Stimulated activated CD4-positive, alpha-beta T cell treated with anti-CD3 and anti-CD28 coated beads, Interleukin-2, amount 100 ng/mL, for 24 hours (primary cell): ENCODE measurements at places on chromosomes 13 and 19.
A peak's percentile ranks its signal among the peaks of the same experiment; 100 is the strongest.

DNA sequence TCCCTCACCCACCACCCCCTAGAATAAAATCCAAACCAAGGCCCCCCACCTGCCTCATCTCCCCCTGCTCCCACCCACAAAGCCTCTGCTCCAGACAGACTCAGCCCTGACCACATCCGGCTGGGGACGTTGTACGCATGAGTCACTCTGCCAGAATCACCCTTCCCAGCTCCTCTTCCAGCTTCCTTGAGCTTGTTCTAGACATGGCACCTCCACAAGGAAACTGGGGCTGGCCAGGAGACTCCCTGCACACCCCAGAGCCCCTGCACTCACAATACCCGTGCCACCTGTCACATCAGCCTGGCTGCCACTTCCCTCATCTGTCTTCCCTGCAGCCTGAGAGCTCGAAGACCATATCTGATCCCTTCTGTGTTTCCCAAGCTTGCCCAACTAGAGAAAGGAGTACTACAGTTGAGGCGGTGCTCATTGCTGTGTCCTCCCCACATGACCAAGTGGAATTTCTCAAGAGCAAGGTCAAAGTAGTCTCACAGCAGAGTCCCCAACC, 9.7 kb downstream of the DEDD2 start:
- DNase-seq, result no peak

- peak; percentile 66 for DNase-seq
Measured at GRCh38 chr19:41871573-41872383, 5.3 kb upstream of the CD79A start.

DNA sequence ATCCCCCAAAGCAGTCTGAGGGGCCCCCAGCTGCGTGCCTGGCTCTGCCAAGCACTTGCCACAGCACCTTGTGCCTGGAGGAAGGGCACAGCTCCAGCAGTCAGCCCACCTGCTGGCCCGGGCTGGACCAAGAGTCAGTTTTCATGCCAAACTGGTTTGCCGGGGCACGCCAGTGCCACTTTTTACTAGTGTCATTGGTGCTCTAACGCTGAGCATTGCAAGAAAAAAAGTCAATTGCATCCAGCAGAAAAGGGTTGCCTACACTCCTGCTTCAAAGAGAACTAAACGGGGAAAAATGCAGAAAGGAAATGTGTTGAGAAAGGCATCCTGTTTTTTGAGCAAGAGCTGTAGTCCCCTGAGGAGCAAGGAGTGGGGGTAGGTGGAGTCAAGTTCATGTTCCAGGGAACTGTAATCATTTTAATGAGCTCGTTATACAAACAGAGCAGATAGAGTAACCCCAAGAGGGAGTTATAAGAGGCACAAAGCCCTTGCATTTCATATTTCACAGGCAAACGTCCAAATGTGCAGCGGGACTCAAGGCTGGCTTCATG, 68.4 kb downstream of the F2RL3 start:
- no peak for DNase-seq

DNA sequence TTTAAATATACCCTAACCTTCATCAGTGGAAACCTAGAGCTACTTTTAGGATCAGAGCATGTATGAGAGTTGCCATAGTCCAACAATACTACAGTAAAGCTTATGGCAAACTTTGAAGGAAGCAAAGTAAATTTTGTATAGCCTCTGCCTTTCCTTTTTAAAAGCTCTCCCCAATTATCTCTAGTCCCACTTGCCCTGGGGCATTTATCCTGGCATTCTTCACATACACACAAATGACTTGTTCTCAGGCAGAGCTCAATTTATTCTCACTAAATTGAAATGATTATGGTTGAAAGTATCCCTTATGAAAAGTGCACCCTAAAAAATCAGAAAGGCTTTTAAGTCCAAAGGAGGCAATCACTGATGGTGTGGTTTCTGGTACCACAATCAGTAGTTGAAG, 94.1 kb upstream of the UFM1 start:
- DNase-seq, result no peak

DNA sequence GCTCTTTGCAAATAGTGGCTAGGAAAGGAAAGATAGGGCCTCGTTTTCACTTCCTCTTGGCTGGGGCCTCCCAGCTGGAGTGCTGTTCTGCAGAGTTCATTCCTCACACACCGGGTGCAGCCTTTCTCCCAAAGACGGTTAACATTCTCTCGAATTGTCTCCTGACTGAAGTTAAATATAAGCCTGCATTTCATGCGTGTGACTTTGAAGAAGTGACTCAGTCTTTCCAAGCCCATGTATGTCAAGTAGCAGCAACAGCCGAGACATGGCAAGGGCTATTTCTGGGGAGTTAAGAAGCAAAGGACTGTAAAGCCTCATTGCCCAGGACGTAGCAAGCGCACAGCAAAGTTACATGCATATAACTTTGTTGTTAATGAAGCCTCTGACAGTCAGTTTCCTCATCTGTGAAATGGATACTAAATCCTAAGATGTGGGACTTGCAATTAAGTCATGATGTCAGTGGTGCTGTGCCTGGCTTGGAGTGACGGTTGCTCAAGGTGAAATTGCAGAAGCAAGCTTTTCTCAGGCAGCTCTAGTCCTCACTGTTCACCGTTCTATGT, 502.4 kb downstream of the MYO16 start:
- DNase-seq, result no peak

GRCh38 chr13:41547251-41548000, 90.1 kb downstream of the RGCC start:
- no peak for DNase-seq

DNA sequence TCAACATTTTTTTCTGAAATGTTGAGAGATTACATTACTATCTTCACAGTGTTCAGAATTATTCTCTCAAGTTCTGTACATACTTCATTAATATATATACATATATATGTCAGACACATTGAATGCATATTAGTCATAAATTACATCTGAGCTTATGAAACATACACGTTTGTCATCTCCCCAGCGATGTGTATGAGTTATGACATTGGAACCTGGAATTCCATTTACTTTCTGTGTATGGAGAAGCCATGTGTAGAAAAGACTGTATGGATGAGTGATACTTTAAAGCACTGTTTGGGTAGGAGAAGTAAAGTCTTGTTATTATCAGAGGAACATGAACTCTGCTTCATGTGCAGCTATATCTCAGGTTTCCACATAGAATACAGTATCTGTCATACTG, 167.2 kb downstream of the FGF14 start:
- no peak for DNase-seq

DNA sequence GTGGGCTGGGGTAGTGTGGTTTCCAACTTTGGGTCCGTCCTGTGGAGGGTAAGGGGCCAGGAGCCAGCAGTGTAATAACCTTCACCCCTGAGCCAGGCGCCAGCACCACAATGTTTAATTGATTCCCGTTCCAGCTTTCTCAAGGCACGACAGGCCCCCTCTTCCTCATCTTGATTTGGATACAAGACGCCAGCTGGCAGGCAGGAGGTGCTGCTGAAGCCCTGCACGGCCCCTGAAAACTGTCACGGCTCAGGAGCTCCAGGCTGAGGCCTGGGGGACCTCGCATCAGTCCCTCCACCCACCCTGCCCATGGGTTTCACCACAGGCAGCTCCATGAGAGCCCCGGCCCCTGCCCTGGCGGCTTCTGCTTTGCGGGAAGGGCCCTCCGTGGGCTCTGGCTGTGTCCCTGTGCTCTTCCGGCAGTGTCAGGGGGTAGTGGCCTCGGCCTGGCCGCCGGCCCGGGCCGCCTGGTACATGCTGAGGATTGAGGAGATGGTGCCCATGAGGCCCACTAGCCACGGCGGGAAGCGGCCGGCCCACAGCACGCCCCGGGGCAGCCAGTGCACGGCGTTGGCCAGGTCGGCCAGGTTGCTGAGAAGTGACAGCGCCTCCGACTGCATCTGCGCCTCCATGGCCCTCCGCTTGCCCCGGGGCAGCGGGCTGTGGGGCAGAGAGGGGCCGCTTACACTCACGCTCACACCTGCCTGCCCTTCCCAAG, 11.9 kb downstream of the PEX11G start:
- DNase-seq, result no peak

GRCh38 chr13:24068472-24068871, 92.0 kb upstream of the SPATA13 start:
- no peak for DNase-seq

GRCh38 chr13:99471221-99472121, 29.8 kb upstream of the TM9SF2 start:
- no peak for DNase-seq

DNA sequence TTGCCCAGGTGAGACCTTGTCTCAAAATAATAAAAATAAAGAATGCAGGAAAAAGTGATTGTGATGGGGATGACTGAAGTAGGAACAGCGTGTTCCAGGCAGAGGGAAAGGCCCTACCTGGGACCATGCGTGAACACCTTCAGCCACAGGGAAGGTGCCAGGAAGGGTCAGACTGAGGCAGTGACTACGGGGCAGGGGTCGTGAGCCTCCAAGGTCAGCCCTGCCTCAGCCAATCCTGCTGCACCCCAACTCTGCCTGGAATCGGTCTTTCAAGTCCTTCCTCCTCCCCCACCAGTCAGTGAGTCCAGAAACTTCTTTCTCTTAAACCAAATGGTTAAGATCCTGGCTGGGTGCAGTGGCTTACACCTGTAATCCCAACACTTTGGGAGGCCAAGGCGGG, 16.1 kb upstream of the TLE2 start:
- DNase-seq, result no peak

GRCh38 chr13:76331943-76332712, 554.1 kb downstream of the KCTD12 start:
- DNase-seq, result no peak

- no peak for DNase-seq
Measured at GRCh38 chr13:105518086-105518485, 1017.4 kb downstream of the EFNB2 start.

- DNase-seq, result no peak
Measured at GRCh38 chr13:99003186-99003585, 25.3 kb upstream of the DOCK9 start.

- no peak for DNase-seq
Measured at GRCh38 chr13:63463782-63464610, 2048.3 kb upstream of the PCDH20 start.
